ENCODE measurements at places on chromosomes 7 and 10.

GRCh38 chr10:75417522-75417927 lies 13.9 kb upstream of the LRMDA start:
- H3K36me3 ChIP-seq: no peaks in the 10 kb centered on the region
- no peak for DNase-seq
- H3K4me1 ChIP-seq: no peaks in the 10 kb centered on the region
- H3K4me3 ChIP-seq: no peak overlapping the region
- H3K27ac ChIP-seq: no peak overlapping the region
- no peaks in the 10 kb centered on the region for H3K27me3 ChIP-seq

DNA sequence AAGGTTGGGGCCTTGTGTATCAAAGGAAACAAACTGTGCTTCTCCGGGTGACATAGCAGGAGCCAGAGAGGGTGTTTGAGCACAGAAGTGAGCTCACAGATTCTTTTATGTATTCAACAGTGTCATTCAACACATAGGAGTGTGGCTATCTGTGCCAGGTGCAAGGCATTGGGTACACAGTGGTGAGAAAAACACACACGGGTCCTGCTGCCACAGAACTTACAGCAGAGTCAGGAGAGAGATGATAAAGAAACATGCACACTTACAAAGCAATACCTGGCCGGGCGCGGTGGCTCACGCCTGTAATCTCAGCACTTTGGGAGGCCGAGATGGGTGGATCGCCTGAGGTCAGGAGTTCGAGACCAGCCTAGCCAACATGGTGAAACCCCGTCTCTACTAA lies 16.3 kb upstream of the ECHDC3 start:
- no peak overlapping the region for H3K4me3 ChIP-seq
- no peak for DNase-seq
- no peaks in the 10 kb centered on the region for H3K36me3 ChIP-seq
- no peak overlapping the region for H3K27ac ChIP-seq
- no peaks in the 10 kb centered on the region for H3K27me3 ChIP-seq

GRCh38 chr7:41336981-41337380 lies 365.9 kb downstream of the INHBA start:
- H3K27ac ChIP-seq: no peak overlapping the region
- H3K4me3 ChIP-seq: no peak overlapping the region
- H3K4me1 ChIP-seq: no peaks in the 10 kb centered on the region

- H3K4me3 ChIP-seq: no peak overlapping the region
- no peak for DNase-seq
- H3K4me1 ChIP-seq: no peaks in the 10 kb centered on the region
- H3K27me3 ChIP-seq: no peaks in the 10 kb centered on the region
Observed at GRCh38 chr10:67923551-67923950, 39.1 kb downstream of the SIRT1 start.

- H3K27me3 ChIP-seq: no peaks in the 10 kb centered on the region
- DNase-seq: no peak
- H3K4me1 ChIP-seq: no peaks in the 10 kb centered on the region
Observed at GRCh38 chr7:74462707-74463100, 9.0 kb downstream of the GTF2IRD1 start.
